ENCODE measurements at places on chromosomes 7 and 10. TPM values are rescaled to one million over a fixed set of nuclear protein-coding genes. Genes with fewer than 3 reads are reported as not detected.

- DNase-seq = no peak
These were observed 127.7 kb downstream of the ITIH5 start for GRCh38 chr10:7538970-7539654.

- no peak for DNase-seq
These were observed 164.6 kb upstream of the CDCA7L start for GRCh38 chr7:22110227-22110839.

- no peak for DNase-seq
These were observed 12.8 kb downstream of the CPXM2 start for GRCh38 chr10:123878666-123879303.

DNA sequence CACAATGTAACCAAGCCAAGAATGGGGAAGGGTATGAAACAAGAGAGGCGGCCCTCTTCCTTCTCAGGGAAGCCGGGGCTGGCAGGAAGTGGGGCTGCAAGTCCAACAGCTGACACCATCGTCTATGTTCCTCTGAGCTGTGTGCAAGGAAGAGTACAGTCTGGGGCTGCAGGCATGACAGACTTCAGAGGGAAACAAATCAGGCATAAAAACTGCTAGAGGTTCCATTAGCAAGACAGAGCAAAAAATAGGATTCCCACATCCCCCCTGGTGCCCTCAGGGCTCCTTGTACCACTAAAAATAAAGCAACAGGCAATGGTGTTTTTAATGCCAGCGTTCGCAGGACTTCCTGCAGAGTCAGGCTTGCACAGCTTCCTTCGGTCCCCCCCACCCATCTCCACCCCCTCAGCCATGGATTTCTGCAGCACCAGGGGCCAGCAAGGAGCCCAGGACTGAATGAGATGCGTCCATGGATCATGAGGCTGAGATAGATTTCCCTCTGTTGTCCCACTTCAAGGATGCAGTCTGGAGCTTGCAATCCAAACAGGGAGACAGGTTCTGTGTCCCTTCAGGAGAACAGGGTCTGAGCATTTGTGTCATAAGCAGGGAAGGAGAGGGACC, 34.6 kb downstream of the KCNMA1 start:
- no peak for DNase-seq

DNA sequence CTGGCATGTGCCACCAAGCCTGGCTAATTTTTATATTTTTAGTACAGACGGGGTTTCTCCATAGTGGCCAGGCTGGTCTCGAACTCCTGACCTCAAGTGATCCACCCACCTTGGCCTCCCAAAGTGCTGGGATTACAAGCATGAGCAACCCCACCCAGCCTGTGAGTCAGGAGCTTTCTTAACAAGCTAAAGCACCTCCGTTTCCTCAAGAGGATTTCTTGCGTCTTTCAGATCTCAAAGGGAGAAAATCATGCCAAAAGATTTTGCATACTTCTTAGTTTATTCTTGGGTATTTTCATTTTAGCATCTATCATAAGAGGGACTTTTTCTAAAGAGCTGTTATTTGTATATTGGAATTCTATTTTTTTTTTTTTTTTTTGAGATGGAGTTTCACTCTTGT, 47.9 kb upstream of the FOXK1 start:
- DNase-seq = no peak

GRCh38 chr7:55497521-55497920, 74.8 kb downstream of the VOPP1 start:
- no peak for DNase-seq

GRCh38 chr7:21587139-21587784, 44.4 kb downstream of the DNAH11 start:
- DNase-seq = no peak

DNA sequence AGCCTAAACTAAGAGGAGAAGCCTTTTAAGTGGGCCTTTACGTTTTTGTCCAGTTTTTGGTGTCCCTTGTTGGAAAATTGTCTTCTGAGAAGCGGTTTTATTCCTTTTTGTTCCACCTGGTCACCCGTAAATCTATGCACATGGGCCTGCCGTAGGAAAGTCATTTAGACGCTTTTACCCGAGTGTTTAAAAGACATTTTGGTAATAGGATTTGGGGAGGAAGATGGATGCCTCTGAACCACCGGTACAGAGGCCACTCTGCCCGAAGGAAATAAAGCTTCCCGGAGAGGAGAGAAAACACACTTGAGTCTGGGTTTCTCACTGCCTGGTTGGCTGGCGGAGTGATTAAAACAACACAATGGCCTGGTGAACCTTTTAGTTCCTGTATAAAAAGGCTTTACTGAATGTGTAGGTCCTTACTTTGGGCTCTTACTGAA, 760 bp downstream of the THNSL1 start:
- DNase-seq = no peak

- DNase-seq = peak; percentile 90
These were observed 444.0 kb upstream of the MGMT start for GRCh38 chr10:129023082-129023481.

GRCh38 chr7:16644157-16644556, 1.4 kb downstream of the ANKMY2 start:
- no peak for DNase-seq

DNA sequence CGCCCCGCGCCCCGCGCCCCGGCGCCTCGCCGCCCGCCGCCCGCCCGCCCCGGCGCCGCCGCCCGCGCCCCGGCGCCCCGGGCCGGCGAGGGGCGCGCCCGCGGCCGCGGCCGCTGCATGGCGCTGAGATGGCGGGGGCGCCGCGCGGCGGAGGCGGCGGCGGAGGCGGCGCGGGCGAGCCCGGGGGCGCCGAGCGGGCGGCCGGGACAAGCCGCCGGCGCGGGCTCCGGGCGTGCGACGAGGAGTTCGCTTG, 174 bp downstream of the ADCY1 start:
- DNase-seq = no peak

- peak; percentile 81 for DNase-seq
These were observed at the start of gene GPER1 for GRCh38 chr7:1087952-1088920. GPER1 (plus strand) TSS chr7:1088113; CDS start chr7:1091729, 3,616 bp downstream.

- no peak for DNase-seq
These were observed 6.5 kb upstream of the PRKAR2B start for GRCh38 chr7:107037717-107038603.

DNA sequence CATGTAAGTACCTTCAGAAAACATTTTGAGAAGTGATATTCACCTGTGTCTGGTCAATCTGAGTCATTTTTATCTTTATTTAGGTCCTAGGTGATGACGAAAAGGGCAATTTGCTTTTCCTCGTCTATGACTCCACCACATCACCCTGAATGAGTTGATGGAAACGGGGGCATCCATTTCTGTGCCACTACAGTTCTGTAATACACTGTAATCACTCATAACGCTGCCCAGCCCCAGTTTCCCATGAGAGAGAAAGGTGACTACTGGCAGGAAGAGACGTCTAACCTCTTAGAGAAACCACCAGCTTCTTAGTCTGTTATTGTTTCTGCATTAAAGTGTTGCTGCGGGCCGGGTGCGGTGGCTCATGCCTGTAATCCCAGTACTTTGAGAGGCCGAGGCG, 205.3 kb upstream of the MKLN1 start:
- no peak for DNase-seq

DNA sequence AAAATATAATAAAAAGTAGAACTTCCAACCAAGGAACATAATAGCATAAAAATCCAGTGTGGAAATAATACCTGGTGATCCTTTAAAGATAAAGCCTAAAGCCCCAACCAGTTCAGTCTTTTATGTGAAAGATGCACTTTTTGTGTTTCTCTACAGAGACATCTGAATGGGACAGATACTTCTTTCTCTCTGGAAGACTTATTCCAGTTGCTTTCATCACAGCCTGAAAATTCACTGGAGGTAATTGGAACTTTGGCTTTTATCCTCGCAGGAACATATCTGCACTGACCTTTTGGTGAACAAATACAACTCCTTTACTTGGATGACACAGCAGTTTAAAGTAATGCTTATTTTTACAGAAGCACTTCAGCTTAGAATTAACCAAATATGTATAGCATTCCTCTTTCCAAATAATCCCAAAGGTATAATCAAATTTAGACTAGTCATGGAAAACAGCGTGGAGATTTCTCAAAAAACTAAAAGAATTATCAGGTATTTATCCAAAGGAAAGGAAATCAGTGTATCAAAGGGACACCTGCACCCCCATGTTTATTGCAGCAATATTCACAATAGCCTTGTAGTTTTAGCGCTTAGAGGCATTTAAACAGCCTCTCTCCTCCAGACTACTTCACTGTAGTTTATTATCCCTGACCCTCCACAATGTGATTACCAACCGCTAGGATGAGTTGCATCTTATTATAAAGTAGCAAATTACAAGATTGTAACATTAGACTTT, 16.8 kb downstream of the HNRNPA2B1 start:
- DNase-seq = no peak

DNA sequence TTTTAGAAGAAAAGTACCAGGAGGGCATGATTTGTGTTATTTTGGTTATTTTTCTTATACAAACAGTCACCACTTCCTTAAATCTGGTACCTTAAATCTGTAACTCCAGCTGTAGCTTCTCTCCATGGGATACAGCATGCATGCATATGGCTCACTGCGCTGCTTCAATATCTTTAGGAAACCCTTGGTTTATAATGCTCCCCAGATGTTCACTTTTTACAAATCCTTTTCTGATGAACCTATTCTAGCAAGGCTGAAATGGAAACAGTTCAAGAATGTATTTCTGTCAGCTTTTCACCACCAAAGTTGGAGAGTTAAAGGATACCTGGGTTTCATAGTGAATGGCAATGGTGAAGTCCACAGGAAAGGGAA, 50.9 kb downstream of the LAMB4 start:
- DNase-seq = no peak

GRCh38 chr10:50512743-50513416, 110.9 kb downstream of the SGMS1 start:
- DNase-seq = no peak

DNA sequence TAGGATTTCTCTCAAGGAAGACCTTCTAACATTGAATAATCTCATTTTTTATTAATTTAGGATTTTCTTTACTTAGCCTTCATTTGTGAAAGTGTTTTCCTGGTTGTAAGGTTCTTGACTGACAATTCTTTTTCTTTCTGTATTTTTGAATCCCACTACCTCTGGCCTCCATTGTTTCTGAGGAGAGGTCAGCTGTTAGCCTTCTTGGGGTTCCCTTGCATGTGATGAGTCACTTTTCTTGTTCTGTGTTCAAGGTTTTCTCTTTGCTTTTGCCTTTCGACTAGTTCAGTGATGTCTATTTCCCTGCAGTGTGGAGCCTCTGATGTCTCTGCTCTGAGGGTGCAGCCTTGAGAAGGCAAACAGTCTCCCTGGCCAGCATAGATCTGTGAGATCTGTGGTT, 304.1 kb upstream of the ZNF32 start:
- DNase-seq = no peak

- no peak for DNase-seq
These were observed 1.7 kb downstream of the ARF5 start for GRCh38 chr7:127589896-127590295.

- no peak for DNase-seq
These were observed 53.5 kb downstream of the GLI3 start for GRCh38 chr7:42183547-42183946.

DNA sequence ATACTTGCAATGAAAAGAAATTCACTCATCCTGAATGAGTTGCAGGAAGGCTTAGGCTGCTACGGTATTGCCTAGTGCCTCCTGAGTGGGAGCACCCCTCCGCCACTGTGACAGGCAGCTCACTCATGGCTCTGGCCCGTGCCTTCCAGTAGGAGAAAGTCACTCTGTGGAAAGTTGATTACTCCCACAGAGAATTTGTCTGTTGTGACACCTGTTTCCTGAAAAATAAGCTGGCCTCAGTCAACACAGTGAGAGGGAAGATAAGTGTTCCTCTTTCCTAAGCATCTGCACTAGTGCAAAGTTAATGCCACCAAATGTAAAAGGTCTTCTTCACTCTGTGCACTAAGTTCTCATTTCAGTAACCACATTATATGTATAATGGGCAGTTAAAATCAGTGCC, 158.8 kb upstream of the INHBA start:
- DNase-seq = no peak

DNA sequence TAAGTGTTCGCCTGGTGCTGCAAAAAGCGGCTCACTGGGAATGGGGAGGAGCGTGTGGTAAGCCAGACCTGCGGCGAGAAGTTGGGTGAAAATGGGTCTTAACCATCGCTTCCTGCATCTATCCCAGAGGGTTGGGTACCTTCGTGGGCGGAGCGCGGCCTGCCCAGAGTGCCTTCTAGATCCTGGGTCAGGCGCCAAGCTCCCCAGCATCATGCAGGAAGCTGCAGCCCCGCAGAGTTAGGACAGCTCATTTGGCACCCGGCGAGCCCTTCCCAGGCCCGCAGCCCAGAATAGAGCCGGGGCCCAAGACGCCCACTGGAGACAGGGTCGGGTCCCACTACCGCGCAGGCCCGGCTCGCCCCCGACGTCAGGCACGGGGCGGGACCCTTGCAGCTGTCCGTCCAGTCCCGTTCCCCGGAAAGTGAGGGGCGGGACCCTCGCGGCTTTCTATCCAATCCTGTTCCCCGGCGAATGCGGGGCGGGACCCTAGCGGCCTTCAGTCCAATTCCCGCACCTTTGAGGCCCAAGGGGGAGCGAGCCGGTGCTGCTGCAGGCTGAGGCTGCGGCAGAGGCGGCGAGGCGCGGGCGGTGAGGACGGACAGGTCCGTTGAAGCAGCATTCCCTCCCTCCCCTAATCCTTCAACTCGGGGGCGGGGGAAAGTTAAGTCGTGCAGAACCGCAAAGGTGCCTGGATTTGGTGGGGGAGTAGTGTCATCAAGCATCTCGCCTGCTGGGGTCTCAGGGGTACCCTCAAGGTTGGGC, at the start of gene CROT:
CROT (plus strand) TSS at position 499 of the 762 bp plus-strand sequence. CDS start 3,405 bp downstream, outside the sequence.
- DNase-seq = peak; percentile 98

Gene RPEL1
- not detected for total RNA-seq

Gene AKR1C8
- not detected for total RNA-seq

Gene SPDYE2B
- not detected for total RNA-seq

Gene SCART1
- 0.30 TPM for total RNA-seq

Gene LRRC18
- not detected for total RNA-seq

Gene GIMAP6
- total RNA-seq = 33.5 TPM

Gene GCK
- total RNA-seq = 1.8 TPM

Gene DPY19L1
- total RNA-seq = 24.5 TPM

Gene CAMK1D
- total RNA-seq = 5.2 TPM

Gene TRPV5
- total RNA-seq = not detected

Gene CREB5
- total RNA-seq = 4.8 TPM

Gene HABP2
- total RNA-seq = not detected

Gene GTF2IRD1
- total RNA-seq = 19.1 TPM

Gene TNKS2
- total RNA-seq = 13.5 TPM

Gene APBB1IP
- 4.8 TPM for total RNA-seq

Gene ACBD7
- total RNA-seq = not detected

Gene ADRB1
- total RNA-seq = 63.1 TPM
